ENCODE measurements at places on chromosomes 5 and 9.

DNA sequence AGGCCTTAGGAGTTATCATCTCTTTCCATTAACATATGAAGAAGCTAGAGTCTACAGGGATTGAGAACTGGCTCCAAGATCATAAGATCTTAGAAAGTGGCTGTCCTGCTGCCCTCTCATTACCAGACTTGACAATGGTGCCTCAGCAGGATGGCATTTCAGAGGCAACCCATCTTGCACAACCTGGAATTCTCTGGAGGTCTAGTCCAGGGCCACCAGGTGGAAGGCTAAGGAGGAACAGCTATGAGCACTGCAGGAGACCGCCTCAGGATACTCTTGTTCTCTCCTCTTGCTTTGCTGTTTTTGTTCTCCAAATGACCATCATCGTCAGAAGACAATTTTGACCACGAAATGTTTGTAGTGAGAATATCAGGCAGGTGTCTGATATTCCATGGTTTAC is 322.6 kb downstream of the FBXL17 start:
- DNase-seq, result no peak

- DNase-seq, result peak; percentile 70
Observed at GRCh38 chr5:93579692-93580062, 1.3 kb downstream of the NR2F1-AS1 start.

- DNase-seq, result no peak
Observed at GRCh38 chr5:158055111-158055501, 196.2 kb upstream of the CLINT1 start.

- no peak for DNase-seq
Observed at GRCh38 chr5:160167624-160168165, 48.4 kb upstream of the PWWP2A start.

GRCh38 chr5:68739752-68740151 is 354.1 kb upstream of the SLC30A5 start:
- DNase-seq, result no peak

DNA sequence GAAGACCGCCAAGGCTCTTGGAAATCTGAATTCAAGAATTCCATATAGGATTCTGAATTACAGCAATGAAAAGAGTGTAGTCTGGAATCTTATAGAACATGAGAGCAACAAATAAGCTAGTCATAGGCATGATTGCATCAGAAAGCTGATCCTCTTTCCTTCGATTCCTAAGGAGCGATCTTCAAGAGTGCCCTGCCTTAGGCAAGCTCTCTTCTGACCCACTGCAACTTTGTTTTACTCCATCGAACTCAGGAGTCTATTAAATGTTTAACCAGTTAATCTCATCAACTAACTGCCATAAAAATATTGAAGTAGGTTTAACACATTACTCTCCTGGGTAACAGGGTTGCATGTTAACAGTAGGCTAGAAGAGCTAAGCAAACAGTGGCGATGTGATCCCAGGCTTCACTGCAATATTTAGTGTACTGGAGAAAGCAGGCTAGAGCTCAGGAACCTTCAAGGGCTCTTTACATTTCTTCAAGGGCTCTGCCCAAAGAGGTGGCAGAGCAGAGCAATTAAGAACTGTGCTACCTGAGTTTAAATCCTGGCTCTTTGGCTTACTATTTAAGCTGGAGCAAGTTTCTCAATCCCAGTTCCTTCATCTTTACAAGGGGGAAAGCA is 146.3 kb downstream of the RORB start:
- no peak for DNase-seq

DNA sequence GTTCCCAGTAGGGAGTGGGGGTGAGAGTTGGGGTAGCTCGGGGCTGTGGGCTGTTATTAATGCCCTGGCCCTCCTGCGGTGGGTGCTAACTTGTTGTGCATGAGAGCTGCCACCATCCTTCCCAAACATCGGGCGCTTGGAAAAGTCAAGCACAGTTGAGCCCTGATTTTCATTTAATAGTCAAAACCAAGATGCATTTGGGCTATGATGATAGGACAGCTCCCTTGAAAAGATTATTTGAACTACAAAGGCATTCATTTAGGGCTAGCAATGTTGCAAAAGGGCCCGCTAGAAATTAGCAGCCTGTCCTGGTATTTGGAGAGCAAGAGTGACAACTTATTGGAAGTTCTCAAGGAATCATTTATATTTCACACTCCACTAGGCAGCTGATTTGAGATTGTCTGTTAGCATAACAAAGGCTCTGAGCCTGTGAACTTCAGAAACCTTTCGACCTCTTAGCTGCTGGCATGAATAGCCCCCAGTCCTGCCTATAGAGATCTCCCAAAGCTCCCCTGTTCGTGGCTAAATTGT is 128.2 kb upstream of the TMEM161B start:
- DNase-seq, result peak; percentile 17

Data from astrocyte of the spinal cord (primary cell).